Progenitor cell of endocrine pancreas (in vitro differentiated cells): ENCODE measurements at places on chromosomes 3 and 15. TPM values are rescaled to one million over a fixed set of nuclear protein-coding genes. Genes with fewer than 3 reads are reported as not detected.

STAC gene
- 1.2 and 1.6 TPM in 2 replicates for total RNA-seq

IQCF5 gene
- total RNA-seq: not detected in 2 replicates

GOLGA6L7 gene
- not detected in 2 replicates for total RNA-seq

ESYT3 gene
- 1.8 and 3.5 TPM in 2 replicates for total RNA-seq

DNA sequence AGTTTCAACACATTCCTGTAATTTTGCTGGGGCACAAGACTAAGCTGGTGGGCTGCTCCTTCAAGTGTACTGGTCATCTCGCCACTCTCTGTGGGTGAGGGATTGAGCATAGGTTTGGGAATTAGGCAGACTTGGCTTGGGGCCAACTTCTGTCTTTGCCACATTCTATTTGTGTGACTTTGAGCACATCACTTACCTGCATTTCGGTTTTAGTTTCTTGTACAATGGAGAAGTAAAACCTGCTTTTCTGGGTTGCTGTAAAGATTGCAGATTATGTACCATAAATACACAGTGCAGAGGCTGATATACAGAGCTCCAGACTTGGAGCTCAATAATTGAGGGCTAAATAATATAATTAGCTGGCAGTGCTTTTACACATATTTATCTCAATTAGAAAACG, 162.1 kb downstream of the C3orf38 start:
- DNase-seq: no peak

GRCh38 chr15:96327155-96327741, 3.3 kb upstream of the NR2F2 start:
- DNase-seq: no peak

GRCh38 chr15:41020829-41021228, 67.6 kb downstream of the CHAC1 start:
- no peak for DNase-seq

DNA sequence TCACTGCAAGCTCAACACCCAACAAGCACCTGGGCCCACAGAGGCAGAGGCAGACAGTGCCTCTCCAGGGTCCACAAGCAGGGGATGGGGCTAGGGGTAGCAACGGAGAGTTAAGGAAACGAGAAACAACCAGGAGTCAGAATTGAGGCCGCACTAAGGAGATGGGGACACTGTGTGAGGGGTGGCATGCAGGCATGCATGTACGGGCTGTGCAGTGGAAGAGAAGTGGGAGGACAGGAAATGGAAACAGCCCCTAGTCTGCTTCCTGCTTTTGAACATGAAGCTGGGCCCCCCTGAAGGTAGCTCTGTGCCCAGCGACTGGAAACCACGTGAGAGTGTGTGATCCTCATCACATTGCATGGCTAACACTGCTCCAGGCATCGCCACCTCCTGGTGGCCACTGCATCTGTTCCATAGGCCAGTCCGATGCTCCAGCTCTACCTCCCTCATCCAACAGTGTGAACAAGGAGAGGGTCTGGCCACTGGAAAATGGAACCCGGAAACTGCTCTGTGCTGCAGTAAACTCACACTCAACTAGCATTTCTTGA, 44.0 kb downstream of the XXYLT1 start:
- no peak for DNase-seq
